DMS 273 treated with DMSO at 0.1 percent for 48 hours (cell line): ENCODE measurements at places on chromosomes 12 and 14.

DNA sequence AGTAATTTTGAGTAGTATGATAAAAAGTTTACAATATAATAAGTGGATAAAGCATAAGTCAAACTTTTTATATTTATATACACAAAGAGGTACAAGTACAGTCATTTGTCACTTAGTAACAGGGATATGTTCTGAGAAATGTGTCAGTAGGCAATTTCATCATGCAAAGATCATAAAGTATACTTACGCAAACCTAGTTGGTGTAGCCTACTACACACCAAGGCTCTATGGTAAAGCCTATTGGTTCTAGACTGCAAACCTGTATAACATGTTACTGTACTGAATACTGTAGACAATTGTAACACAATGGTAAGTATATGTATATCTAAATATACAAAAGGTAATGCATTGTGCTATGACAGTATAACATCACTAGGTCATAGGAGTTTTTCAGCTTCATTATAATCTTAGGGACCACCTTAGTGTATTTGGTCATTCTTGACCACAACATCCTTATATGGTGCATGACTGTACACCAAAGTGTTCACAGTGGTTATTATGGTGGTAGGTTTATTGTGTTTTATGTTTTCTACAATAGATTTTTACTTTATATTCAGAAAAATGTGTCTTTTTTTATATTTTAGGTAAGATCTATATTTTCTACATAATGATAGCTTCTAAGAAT lies 14.9 kb upstream of the SCFD1 start:
- DNase-seq = no peak

DNA sequence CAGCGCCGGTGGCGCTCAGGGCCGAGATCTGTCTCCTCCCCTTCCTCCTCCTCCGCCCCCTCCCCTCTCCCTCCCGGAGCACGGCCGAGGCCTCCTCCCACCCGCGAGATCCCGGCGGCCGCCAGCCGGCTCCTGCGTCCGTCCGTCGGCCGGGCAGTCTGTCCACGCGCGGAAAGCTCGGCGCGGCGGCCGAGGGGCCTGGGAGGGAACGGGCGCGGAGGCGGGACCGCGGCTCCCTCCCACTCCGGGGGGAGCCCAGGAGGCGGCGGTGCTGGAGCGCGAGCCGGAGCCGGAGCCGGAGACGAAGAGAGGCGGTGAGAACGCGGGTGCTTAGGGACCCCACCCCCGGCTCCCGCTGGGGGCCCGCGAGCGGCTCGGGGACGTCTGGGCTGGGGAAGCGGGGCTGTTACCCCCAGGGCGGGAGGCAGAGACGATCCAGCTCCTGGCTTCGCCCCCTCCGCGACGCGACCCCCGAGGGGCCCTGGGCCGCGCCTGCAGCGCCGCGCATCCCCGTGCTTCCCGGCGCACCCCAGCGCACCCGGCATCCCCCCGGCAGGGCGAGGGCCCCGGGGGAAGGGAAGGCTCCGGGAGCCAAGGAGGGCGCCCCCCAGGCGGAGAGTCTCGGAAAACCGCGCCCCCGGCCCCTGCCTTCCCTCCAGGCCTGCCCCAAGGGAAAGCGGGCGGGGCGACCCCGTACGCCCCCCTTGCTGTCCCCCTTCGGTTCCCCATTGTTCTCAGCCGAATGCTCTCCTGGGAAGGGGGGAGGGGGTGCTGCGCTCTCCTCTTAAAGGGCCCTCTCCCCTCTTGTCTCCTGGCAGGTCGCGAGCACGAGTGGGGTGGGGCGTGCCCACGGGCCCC lies at the start of gene DTX1:
Gene DTX1, plus strand, starts transcription at position 100 of the 858 bp plus-strand sequence. CDS start 1,463 bp downstream, outside the sequence.
- no peak for DNase-seq

- peak; percentile 10 for DNase-seq
Observed at GRCh38 chr12:63068857-63069442, 82.1 kb downstream of the AVPR1A start.

DNA sequence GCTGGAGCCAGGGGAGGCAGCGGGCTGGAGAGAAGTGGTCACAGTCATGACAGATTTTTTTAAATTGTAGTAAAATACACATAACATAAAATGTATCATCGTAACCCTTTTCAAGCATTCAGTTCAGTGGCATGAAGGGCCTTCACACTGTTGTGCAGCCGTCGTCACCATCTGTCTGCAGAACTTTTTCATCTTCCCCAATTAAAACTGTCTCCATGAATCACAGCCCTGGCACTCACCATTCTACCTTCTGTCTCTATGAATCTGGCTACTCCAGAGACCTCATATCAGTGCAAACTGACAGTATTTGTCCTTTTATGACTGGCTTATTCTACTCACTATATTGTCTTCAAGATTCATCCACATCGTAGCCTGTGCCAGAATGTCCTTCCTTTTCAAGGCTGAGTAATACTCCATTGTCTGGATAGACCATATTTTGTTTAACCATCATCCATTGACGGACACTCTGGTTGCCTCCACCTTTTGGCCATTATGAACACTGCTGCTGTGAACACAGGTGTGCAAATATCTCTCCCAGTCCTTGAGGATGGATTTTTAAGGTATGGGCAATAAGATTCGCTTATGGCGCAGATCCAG lies 91.5 kb upstream of the NCOR2 start:
- peak; percentile 72 for DNase-seq

- DNase-seq = no peak
Observed at GRCh38 chr12:93319523-93320050, 58.1 kb upstream of the NUDT4 start.

DNA sequence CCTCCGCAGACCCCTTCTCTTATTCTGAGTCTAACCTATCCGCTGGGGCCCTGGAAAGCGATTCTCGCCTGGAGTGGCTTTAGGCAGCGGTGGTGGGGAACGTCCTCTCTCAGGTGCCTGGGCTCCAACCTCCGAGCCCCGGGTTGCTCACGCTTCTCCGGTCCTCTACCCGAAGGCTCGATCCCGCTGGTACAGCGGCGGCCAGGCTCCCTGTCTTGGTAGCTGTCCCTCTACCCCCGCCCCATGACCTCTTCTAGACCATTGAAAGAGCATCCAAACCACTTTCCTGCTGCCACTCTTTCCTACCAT lies 505 bp upstream of the HEBP1 start:
- no peak for DNase-seq

- no peak for DNase-seq
Observed at GRCh38 chr14:36301159-36301558, 19.3 kb downstream of the MBIP start.

- no peak for DNase-seq
Observed at GRCh38 chr14:27305441-27305945, 707.7 kb upstream of the NOVA1 start.

DNA sequence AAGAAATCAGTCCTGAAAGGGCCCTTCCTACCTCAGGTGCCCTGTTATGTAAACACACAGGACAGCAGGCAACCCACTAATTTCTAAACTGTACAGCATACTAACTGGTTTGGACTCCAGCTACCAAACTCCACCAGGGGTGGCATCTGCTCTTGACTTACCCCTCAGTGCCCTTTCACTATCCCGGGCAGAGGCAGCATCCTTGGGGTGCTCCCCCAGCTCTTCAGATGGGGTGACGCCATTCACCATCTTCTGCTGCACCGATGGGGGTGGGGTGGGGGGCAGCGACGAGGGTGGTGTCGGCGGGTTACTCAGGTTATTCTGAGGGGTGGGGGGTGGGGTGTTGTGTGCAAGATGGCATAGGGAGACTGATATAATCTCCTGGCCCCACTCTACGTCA lies 11.5 kb upstream of the PRKAG1 start:
- DNase-seq = no peak

DNA sequence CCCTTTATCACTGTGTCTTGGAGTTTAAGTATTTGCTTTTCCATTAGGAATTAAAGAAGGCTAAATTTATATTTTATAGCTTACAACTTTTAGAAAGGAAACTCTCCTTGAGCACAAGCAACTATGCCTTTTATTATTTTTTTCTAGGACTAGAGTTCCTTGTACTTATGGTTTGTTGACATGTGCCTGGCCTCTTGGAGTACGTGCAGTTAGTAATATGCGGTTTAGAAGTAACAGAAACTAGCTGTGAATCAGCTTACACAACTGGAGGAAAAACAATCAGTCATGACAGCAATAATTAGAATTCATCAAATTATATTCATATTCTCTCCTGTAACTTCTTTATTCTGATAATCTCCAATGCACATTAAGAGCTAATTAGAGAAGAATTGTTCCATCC lies 428.7 kb downstream of the AEBP2 start:
- DNase-seq = no peak

DNA sequence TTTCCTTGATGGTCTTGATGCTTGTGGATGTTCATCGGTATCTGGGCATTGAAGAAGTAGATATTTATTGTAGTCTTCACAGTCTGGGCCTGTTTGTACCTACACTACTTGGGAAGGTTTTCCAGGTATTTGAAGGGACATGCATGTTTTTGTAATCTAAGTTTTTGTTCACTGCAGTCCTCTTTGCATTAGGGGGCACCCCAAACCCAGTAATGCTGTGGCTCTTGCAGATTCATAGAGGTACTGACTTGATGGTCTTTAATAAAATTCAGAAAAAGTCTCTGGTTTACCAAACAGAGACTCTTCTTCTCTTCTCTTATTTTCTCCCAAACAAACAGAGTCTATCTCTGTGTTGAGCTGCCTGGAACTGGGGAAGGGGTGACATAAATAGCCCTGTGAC lies 150.9 kb upstream of the SLC16A7 start:
- DNase-seq = no peak
